Glutamatergic neuron (in vitro differentiated cells): ENCODE measurements at places on chromosomes 5 and 9. TPM values are rescaled to one million over a fixed set of nuclear protein-coding genes. Genes with fewer than 3 reads are reported as not detected.
A peak's percentile ranks its signal among the peaks of the same experiment; 100 is the strongest.

DNA sequence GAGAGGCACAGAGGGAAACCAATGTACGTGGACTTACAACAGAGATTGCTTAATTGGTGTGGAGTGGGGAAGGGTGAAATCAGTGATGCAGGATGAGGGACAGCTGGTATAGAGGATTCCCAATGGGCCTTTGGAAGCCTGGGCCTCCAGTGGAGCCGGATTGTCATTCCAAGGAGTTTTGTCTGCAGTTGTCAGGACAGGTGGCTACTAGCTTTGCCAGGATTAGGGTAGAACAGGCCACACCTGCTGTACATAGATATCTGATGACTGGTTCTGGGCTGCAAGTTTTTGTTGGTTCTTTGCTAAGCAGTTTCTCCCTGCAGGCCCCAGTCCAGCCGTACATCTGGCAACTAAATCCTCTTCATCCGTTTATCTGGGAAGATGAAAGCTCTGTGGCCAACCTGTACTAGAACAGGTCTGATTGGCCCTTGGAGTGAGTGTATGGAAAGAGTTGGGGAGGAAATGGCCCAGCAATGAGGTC is 4.2 kb downstream of the SKP2 start:
- peak; percentile 30 for DNase-seq

- no peak for DNase-seq
Observed at GRCh38 chr9:128610897-128611296, 45.8 kb downstream of the DYNC2I2 start.

GRCh38 chr5:125700380-125700861 is 722.8 kb upstream of the GRAMD2B start:
- peak; percentile 49 for DNase-seq

The PRRT1B gene
- not detected for total RNA-seq

GRCh38 chr5:54552446-54552845 is 34.9 kb downstream of the SNX18 start:
- no peak for DNase-seq

The NEUROG1 gene
- 222 TPM for total RNA-seq

The POLR3G gene
- 3.9 TPM for total RNA-seq

DNA sequence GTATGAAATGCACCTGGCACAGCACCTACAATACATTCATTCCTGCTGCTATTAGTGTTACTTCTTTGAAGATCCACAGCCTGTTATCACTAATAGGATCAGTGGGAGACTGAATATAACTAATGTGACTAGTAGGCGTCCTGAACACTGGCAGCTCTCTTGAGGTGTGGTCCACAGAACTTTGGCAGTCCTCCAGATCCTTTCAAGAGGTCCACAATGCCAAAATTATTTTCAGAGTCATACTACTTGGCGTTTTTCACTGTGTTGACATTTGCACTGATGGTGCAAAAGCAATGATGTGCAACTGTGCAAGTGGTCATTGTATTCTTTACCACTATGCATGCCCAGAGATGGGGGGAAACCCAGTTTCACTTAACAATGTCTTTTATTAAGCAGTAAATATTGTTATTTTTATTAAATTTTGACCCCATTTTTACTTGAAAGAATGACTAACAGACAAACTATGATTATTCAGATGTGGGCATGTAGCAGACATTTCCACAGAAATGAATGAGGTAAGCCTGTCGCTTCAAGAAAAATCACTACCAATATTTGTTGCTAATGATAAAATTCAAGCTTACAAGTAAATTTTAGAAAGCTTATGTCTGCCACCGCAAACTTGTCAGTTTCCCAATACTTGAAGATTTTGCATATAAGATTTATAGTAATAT is 48.9 kb downstream of the ADRB2 start:
- no peak for DNase-seq

The MEF2C gene
- 24.1 TPM for total RNA-seq

- DNase-seq: peak; percentile 67
Observed at GRCh38 chr5:177132136-177133095, 1.2 kb upstream of the NSD1 start.

DNA sequence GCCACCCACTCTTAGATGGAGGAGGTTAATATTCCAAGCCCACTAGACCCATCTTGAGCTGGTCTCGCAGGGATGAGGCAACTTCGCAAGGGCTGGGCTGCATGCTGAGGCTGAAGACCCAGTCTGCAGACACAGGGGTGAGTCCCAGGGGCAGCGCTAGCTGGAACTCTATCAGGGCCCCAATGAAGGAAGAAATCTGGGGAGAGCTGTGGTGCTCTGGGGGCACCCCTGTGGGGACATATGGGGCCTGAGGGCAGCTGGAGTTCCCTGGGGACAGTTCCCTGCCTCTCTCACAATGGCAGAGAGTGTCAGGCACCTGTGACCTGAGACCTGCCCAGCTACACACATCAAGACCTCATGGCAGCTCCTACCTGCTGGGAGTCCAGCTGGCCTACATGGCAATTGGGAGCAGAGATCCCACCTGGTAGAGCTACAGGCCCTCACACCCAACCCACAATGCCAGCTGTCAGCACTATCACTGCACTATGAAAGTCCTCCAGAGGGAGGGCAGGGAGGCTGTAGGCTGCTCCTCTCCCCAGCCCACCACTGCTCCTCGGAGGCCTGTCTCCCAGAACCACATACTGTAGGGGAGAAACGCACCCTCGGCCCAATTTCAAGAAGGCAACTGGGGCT is 202.2 kb downstream of the GABBR2 start:
- DNase-seq: no peak

The BRD9 gene
- total RNA-seq: 104 TPM
